ENCODE measurements at places on chromosomes 5 and 9.

DNA sequence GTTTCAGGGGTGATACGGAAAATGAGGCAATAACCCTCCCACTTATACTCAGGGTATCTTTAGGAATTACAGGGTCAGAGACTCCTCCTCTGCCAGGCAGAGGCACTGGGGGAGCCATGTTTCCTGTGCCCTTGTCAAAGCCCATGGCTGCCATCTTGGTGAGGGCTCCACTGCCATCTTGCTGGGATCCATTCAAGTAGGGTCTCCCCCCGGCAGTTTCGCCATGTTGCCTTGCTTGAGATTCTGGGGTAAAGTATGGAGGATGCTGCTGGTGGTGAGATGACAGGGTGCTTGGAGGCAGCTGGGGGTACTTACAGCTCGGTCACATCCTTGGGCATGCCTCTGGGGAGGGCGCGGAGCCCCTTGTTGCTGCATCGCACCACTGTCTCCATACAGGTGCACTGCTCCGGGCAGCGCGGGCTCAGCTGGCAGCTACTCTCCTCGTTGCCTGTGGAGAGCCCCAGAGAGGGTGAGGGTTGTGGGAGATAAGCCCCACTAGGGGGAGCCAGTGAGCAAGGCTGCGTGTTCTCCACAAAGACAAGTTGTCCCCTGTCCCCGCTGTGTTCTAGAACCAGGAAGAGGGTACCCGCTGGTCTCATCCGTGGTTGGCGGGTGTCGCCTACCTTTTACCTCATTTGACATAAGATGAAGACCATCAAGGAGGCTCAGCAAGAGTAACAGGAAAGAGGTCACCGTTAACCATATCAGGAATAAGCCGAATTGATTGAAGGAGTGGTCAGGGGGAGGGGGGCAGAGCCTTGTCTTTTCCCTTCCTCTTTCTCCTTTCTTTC, 169.0 kb upstream of the PANK3 start:
- DNase-seq: peak; percentile 84

- DNase-seq: no peak
Observed at GRCh38 chr5:141965071-141965470, 3.8 kb upstream of the RNF14 start.

DNA sequence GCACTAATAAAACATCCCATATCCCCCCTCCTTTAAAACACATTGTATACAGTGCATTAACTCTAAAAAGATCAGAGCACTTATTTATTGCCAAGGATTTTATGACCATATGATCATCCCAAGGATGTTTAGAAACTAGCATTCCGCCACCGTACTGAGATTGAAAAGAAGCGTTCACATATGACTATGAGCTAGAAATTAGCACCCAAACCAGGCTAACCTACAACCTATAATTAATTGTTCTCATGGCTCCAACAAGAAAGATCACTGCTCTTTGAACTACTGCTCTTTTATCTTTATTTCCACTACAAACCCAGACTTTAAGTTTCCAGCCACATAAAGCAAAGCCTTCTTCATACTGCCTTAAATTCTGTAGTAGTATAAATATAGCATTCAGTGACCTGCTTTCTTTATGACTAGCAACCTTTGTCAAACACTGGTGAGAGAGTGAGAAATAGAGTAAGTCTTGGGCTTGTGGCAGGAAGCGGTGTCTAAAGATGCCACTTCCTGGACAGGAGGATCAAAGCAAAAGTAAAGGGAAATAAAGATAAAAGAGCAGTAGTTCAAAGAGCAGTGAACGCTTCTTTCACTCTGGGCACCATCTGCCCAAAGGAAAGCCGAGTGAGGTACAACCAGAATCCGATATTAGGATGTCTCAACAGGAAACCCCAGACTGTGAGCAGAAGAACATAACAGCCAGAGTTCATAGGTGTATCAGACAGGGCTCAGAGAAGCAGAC, 151.1 kb upstream of the ERCC6L2 start:
- peak; percentile 84 for DNase-seq

DNA sequence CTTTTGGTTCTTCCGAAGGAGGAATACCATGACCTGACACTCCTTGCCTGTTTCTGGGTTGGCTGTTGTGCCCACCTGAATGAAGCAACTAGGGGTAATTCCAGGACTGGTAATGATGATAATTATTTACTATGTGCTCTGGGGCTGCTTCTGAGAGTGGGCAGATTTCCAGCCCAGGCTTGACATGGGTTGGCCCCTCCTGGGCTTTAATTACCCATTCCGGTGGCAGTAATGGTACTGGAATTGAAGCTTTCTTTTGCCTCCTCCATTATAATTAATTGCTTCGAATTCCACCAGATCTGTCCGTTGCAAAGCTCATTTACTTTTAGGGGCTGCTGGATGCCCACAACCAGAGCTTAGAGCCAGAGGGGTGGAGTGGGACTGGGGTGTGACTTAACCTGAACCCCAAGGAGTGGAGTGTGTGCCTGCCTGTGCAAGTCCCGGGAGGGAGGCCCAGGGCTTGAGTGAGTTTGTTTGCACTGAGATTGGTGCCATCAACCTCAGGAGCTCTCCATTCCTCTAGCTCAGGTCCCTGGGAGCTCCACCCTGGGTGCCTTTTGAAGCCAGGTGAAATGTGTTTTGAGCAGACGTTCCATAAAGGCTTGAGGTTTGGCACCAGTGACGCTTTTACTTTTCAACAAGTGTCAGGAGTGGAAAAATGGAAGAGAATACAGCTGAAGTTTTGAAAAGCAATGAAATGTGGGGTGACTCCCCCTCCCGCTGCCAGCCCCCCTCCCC, 214.6 kb downstream of the PDZD2 start:
- no peak for DNase-seq

DNA sequence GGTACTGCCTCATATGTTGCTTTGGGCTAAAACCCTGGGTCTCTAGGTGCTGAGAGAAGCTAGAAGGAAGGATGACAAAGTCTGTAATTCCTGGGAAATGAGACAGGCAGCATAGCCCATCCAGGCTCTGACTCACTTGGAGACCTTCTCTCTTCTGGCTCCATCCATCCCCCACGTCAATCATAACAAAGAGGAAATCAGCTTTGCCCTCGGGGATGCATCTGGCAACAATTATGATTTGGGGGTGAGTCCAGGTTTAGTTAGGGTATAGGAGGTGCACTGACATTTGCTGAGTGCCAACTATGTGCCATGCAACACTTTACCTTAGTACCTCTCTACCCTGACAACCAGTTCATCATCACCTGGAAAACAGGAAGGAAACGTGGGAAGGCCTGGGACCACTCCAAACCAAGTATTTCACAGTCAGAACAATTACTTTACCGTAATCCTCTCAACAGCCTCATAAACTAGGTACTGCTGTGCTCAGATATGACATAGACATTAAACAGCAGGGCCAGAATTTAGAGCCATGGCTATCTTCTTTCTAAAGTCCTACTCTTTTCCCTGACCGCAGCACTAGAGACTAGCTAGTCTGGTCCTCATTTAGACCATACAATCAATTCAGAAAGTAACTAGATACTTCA, 39.1 kb upstream of the GZMA start:
- DNase-seq: no peak

Measured in activated CD4-positive, alpha-beta T cell treated with anti-CD3 and anti-CD28 coated beads for 36 hours (primary cell).